ENCODE measurements at places on chromosomes 6 and 20.

DNA sequence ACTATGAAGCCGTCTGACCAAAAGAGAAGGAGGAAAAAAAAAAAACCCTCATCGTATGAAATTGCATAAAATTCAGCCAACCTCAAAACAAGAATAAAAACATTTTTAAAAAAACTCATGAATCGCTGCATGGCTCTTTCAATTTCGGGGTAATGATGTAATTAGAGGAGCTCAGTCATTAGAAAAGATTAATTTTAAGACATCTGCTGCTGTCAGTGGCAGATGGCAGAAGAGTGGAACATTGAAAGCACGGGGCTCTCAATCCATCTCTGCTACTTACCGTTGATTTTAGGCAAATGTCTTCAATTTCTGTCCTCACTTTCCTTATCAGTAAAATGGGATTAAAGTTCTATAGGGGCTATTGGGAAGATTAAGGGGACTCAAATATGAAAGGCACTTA, 79.1 kb downstream of the EYA2 start:
- DNase-seq: no peak

- no peak for DNase-seq
Observed at GRCh38 chr20:46987001-46987400, 92.4 kb downstream of the EYA2 start.

DNA sequence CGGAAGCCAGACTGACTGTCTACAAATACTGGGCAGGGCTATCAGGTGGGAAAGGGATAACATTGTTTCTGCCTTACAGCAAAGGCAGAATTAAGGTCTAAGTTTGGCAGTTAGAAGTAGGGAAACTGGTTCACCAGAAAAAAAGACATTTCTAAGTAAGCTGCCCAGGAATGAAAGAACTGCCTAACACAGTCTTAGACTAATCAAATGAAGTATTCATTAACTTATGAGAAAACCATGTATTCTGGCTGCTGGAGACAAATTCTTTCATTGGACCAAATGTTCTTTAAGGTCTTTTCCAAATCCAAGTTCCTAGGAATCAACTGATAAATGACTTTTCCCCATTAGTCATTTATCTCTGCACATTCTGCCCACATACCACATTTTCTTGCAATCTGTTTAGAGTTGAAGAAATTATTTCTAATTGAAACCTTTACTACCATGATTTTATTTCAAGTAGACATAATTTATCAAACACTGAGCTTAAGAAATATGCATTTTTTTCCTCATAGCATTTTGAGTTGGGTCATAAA, 120.3 kb upstream of the OGFRL1 start:
- no peak for DNase-seq

GRCh38 chr20:33280775-33281174, 2.2 kb upstream of the BPIFB1 start:
- peak; percentile 20 for DNase-seq

DNA sequence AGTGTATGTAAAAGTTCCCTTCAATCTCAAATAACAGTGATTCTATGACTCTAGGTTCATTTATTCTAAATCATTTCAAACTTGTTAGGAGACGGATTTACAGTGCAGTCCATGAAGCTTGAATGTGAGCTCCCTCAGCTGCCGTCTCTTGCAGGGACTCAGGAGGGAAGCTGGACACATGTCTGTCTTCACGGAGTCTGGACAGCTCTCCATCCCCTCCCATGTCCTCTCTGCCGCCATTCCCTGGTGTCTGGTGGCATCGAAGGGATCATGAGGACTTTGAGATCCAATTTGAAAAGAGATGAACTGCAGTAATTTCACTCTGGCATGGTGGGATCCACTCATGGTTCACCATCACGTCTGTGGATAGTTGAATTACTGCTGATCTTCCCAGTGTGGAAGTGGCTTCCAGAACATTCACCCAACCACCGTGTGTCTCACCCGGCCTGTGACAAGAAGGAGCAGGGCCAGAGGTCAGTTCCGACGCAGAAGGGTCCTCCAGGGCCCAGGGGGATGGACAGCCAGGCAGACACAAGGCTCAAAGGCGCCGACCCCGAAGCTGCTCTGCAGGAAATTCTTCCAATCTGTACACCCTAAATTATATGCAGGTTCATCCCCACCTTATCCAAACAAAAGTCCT, 370.1 kb downstream of the THBS2 start:
- no peak for DNase-seq

DNA sequence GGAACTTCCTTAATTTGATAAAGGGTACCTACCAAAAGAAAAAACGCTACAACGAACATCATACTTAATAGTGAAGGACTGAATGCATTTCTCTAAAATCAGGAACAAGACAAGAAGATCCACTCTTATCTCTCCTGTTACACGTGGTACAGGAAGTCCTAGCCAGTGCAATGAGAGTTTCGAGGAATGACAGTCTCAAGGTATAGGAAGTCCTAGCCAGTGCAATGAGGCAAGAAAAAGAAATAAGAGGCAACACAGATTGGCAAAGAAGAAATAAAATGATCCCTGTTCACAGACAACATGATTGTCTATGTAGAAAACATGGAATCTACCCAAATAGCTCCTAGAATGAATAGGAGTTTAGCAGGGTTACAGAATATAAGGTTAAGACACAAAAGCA, 167.8 kb upstream of the MLN start:
- DNase-seq: no peak

DNA sequence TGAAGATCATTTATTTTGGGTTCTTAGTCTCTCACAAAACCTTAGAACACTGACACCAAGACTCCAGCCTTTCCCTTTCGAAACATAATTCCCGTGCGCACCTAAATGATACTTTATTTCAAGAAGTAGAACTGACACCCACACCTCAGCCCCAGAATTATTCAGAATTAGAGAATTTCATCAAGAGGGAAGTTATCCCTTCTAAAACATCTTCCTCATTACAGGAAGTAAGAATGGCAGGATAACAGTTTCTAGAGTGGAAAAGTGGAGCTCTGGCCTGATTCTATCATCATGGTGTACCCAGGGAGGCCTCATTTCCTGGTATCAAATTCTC, 1.4 kb upstream of the SRXN1 start:
- no peak for DNase-seq

DNA sequence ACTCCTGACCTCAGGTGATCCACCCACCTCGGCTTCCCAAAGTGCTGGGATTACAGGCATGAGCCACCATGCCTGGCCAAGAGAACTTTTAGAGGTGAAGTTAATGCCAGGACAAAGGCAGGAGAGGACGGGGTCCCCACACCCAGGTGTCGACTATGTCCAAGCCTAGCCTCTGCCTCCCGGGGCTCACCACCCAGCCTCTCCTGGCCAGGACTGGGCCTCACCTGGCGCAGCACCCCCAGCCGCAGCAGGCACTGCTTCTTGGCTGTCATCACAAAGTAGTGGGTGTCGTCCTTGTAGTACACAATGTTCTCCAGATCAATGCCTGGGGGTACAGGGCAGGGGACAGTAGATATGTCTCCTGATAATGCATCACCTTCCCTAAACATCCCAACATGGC, 4.2 kb downstream of the MICAL1 start:
- no peak for DNase-seq

- no peak for DNase-seq
Observed at GRCh38 chr6:12767016-12767415, 50.4 kb downstream of the PHACTR1 start.

DNA sequence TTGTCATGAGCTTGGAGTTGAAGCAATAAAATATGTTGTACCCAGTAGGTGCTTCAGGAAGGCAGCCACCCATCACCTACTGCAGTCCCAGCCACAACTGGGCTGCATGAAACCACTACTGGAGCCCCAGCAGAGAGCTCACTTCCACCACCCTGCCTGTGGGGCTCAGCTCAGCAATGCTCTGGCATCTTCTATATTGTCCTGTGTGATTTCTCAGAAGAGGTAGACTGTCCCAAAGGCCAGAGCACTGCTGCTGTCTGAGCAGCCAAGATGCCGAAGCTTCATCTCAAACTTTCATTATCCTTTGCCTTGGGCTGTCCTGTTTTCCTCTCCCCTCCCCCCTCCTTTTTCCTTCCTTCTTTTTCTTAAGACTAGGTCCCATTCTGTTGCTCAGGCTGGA, 126.9 kb downstream of the DHX35 start:
- DNase-seq: no peak

DNA sequence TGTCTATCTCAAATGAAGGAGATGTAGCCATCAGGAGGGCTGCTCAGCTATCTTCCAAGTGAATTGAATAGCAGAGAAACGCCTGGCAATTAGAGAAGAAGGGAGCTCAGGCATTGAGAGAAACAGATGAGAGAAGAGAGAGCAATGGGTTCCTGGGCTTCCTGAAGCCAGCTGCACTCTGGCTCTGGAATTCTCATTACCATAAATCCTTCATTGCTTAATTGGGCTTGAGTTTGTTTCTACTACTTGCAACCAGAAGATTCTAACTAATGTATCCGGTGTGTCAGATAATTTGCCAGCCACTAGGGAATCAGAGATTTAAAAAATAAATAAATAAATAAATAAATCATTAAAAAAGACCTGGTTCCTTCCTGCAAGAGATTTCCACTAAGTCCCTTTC, 25.0 kb upstream of the CDKAL1 start:
- no peak for DNase-seq

GRCh38 chr6:21864206-21864605, 270.7 kb downstream of the SOX4 start:
- no peak for DNase-seq

- DNase-seq: no peak
Observed at GRCh38 chr6:128886706-128887105, 3.8 kb downstream of the LAMA2 start.

DNA sequence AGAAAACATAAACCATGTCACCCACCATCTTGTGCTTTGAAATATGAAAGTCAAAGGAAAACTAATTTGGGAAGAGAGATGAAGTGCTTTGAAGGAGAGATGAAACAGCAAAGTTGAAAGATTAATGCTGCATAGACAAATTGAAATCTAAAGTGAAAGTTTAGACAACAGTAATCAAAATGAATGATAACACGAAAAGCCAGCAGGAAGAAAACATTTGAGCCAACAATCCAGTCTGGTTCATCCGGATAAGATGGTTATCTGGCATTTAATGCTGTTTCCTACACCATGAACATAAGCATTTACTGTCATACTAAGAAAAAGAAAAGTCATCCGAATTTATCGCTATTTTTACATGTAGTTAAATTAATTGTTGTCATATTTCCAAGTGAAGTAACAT, 595 bp downstream of the HAO1 start:
- DNase-seq: no peak

GRCh38 chr20:38692436-38693411, 31.6 kb upstream of the SLC32A1 start:
- DNase-seq: no peak

GRCh38 chr6:6842291-6842690, 253.8 kb downstream of the LY86 start:
- no peak for DNase-seq

DNA sequence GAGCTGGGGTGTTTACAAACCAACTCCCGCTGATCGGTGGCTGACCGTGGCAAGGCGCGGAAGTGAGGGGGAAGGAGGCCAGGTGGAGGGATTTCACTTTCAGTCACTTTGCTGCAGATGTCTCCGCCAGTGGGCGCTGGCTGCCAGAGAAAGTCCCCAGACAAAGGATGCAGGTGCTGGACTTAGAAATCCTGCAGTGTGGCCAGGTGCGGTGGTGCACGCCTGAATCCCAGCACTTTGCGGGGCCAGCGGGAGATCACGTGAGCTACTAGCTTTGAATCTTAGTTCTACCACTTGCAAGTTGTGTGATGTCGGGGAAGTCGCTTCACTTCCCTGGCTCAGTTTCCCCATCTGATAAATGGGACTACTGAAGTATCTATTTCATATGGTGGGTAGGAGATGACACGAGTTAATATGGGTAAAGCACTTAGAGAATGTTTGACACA, 180.4 kb downstream of the ZNF217 start:
- DNase-seq: peak; percentile 70

- peak; percentile 71 for DNase-seq
Observed at GRCh38 chr20:44909872-44910689, at the start of gene PABPC1L. Gene PABPC1L, plus strand, starts transcription at chr20:44910060. Its CDS starts 84 bp downstream, at chr20:44910144.

DNA sequence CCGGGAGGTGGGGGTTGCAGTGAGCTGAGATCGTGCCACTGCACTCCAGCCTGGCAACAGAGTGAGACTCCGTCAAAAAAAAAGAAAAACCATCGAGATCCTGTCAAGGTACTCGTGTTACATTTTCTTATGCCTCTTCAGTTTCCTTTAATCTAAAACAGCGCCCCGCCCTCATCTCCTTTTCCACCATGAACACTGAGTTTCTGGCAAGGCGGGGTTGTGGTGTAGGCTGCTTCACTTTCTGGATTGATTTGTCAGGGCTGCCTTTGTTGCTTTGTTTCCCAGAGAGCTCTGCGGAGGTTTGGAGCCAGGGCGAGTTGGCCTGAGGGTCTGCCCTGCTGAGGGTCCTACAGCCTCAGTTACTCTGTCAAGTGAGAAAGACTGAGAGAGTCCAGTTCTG, 8.9 kb downstream of the ITPR3 start:
- no peak for DNase-seq

GRCh38 chr6:131225127-131225526, 89.9 kb downstream of the AKAP7 start:
- DNase-seq: no peak

DNA sequence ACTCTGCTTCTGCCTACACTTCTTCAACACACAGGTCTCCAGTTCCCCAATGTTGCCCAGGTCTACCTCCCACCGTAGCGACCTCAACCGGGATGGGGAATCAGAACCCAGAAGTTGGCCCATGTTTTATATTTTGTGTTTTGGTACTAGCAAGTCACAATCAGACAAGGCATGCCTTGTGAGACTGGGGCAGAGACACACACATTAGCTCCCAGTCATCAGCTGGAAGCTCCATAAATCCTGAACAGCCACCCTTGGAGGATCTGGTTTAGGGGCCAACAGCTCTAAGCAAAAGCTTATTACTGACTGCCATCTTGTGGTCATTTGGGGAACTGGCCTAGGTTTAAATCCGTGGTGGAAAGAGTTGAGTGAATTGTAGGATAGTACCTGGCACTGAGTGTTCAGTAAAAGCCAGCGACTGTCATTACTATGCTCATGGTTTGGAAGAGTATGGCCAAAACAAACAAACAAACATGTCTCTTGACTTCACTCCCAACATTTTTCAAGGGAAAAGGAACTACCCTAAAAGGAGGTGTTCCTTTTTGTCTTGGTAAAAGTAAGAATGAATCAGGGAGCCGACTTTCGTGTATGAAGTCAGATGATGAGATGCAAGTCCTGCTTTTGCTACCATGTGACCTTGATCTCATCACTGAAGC, 40.5 kb downstream of the PIM1 start:
- peak; percentile 72 for DNase-seq

GRCh38 chr20:50050660-50051308, 62.2 kb downstream of the UBE2V1 start:
- no peak for DNase-seq

GRCh38 chr6:103797738-103798137, 1062.0 kb downstream of the HACE1 start:
- DNase-seq: no peak

GRCh38 chr6:35691027-35691824, 2.5 kb upstream of the FKBP5 start:
- DNase-seq: no peak

DNA sequence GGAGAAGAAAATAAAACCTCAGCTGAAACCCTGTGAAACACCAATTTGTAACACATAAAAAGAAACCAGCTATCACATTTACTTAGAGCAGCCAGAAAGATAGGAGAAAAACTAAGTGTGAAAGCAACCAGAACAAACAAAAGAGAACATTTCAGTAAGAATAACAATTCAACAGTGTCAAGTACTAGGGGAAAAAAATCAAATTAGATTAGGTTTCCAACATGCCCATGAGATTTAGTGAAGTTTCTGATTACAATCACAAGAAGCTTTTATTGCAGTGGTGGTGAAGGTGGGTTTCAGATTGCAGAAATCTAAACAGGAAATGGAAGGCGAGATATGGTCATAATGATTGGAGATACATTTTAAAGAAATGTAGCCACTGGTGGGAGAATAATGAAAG, 22.1 kb upstream of the TRDN start:
- DNase-seq: no peak
